ENCODE measurements at places on chromosomes 1 and 21.

DNA sequence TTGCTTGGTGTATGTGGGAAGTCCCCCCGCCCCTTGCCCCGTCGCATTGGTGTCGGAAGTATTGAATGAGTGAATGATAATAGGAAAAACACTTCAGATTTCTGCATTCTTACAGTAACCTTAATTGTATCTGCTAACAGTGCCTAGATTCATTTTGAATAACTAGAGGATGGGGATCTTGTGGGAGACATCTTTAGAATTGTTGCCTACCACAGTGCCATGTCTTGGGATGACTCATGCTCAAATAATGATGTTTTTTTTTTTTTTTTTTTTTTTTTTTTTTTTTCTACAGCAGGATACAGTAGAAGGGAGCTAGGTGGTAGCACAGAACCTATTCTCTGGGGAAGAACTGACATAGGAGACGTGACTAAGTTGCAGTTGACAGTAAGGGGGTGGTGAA, 237.9 kb downstream of the USP25 start:
- no peak for DNase-seq

GRCh38 chr1:23634840-23635651, 56.6 kb upstream of the RPL11 start:
- no peak for DNase-seq

GRCh38 chr1:50427086-50427817, 4.0 kb upstream of the DMRTA2 start:
- no peak for DNase-seq

- no peak for DNase-seq
Measured at GRCh38 chr1:42145389-42145716, 7.9 kb upstream of the GUCA2B start.

DNA sequence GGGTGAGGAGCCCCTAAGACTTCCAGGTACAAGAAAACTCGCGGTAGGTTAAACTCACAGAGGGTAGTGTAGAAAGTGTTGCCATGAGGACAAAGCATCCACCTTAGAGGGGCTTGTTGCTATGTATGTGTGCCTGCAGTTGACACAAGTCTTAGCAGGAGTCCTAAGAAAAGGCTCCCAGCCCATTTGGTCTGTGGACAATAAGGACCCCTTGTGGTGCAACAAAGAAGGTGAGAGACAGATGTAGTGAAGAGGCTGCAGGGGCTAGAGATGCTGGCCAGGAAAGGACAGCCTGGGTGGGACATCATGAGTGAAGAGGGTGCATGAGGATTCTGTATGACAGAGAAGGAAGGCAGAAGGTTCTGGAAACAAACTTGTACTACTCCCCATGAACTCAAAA, 36.3 kb upstream of the IL10 start:
- no peak for DNase-seq

DNA sequence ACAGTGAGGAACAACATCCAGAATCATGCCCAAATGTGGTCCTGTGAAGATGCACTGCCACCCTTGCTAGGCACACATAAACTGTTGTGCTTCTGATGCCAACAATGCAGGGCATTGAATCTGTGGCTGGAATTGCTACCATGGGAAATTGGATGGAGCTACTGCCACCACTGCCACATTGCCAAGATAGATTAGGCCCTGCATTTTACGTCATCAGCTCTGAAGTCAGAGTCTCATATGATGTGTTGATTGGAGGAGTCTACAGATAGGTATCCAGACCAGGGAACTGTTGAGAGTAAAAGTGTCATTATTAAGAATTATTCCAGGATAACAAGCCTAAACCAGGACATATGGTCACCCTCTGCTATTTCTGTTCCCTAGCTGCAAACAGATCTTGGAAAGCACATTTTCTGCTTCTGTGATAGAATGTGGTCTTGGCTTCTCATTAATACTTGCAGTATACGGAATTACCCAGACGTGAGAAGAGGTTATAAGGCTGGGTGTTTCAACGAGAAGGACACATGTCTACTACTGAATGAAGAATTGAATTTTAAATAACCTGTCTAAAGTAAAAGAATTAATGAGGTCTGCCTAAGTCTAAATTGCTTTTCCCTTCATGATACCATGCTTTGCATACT, 106.6 kb downstream of the TNNI3K start:
- DNase-seq, result no peak

DNA sequence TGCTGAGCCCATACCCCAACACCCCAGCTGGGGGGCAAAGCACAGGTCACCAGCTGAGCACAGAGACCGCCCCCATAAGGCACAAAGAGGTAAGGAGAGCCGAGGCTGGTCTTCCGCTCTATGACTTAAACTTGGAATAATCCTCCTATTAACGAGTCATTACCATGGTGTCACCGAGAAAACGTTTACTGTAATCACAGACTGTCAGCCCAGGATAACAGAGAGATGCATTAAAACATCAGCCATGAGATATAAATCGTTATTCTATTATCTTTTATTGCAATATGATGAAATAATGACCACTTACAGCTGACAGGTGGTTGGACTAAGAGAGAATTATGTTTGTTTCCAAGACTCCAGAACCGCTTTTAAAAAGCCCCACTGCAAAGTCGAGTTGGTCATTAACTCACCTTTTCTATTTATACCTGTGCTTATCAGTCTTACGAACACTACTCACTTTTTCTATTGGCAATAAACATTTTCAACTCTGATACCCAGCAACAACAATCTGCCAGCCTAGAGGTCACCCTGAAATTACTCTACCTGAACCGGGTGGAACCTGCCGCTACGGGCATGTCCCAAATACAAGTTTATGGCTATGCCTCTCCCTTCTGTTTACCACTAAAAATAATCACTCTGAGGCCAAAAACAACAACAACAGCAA, 21.5 kb downstream of the NPHP4 start:
- no peak for DNase-seq

GRCh38 chr1:46171351-46171750, 3.5 kb upstream of the TSPAN1 start:
- DNase-seq, result no peak

DNA sequence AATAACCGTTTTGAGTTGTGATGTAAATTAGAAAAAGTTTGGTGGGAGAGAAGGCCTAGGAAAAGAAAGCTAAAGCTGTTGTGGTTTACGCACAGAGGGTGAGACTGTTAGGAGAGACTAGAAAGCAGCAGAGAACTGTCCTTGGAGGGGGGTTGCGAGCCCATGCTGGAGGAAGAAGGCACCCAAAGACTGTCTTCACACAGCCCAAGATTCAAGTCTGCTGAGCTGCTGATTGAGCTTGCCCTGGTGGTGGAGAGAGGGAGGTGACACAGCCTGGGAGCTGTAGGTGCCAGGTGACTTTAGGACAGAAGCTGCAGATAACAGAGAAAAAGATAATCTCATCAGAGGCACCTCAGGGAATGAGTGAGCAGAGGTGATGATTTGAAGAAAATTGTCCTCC, 18.3 kb upstream of the TLR5 start:
- DNase-seq, result no peak

DNA sequence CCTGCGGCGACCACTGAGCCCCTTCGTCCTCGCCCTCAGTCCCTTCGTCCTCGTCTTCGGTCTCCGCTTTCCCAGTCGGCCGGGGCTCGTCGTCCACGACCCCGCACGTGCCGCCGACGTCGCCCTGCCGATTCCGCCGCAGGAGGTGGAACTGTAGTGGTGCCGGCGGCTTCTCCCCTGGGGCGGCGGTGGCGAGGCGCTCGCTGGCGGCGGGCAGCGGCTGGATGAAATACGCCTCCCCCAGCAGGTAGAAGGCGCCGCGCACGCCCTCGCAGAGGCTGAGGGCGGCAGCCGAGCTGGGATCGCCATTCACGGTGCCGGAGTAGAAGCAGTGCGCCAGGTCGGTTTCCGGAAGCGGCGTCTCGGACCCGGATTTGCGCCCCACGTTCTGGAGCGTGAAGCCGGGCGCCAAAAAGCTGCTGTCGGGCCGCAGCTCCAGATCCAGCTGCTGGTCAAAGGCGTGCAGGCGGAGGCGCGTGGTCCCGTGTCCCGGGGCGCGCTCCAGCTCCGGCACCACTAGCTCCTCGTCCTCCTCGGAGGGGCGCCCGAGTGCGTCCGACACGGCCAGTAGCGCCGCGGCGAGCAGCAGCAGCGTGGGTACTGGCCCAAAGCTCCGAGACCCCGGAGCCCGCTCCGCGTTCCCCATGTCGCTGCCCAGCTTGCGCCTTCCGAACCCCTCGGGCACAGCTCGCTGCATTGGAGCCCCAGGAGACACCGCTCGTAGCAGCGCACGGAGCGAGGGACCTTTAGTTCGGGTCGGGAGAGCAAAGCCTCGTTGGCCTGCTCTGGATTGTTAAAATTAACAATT, 747 bp downstream of the ADAMTS1 start:
- peak; percentile 27 for DNase-seq

- no peak for DNase-seq
Measured at GRCh38 chr1:233598891-233599541, 14.9 kb upstream of the KCNK1 start.

GRCh38 chr1:185560760-185561159, 173.4 kb upstream of the HMCN1 start:
- DNase-seq, result no peak

DNA sequence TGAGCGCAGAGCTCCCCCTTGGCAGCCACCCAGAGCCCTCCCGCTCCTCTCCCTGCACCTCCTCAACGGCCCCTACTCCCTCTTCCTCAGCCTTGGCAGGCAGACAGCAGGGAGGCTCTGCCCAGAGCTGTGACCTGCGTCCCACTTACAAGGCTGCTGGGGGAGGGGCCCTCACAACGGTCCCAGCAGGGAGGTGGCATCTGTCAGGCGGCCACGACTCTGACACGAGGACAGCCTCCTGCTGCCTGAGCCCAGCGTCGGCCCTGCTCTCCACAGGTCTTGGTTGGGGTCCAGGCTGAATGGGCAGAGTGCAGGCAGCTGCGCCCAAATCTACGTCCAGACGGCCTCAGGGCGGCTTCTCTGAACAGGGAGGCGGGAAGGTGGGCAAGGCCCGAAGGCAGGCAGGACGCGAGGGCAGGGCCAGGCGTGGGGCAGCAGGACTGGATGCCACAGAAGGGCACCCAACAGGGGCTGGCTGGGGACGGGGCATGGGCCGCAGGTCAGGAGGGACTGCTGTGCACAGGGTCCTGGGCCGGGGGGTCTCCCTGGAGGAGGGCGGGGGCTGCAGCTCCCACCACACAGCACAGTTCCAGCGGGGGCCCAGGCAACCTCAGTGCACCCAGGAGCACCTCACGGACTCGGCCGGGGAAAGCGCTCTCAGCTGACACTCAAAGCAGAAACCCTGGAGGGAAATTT, 7.5 kb downstream of the SLC19A1 start:
- no peak for DNase-seq

- no peak for DNase-seq
Measured at GRCh38 chr1:3221112-3222041, 152.4 kb downstream of the PRDM16 start.

GRCh38 chr1:226287587-226287986, 21.4 kb downstream of the LIN9 start:
- DNase-seq, result no peak

Data from cortex of kidney (tissue), 1 donor.